ENCODE measurements at places on chromosomes 11 and 22. TPM values are rescaled to one million over a fixed set of nuclear protein-coding genes. Genes with fewer than 3 reads are reported as not detected.

Gene KCNK4
- not detected for total RNA-seq

Gene PKDREJ
- total RNA-seq, result not detected

Gene OR5B21
- total RNA-seq, result not detected

Gene HEPN1
- not detected for total RNA-seq

Gene CDC42EP2
- total RNA-seq, result 19.3 TPM

Gene SAA1
- total RNA-seq, result not detected

Gene SMCO4
- 2.6 TPM for total RNA-seq

Gene CTSW
- total RNA-seq, result 1.0 TPM

Gene NCAM1
- 63.7 TPM for total RNA-seq

Gene NRXN2
- 9.4 TPM for total RNA-seq

Gene NECTIN1
- 4.2 TPM for total RNA-seq

Gene OR4X1
- total RNA-seq, result not detected

Gene FAM180B
- 2.1 TPM for total RNA-seq

Gene POU2AF3
- 0.52 TPM for total RNA-seq

Gene LRRC74B
- not detected for total RNA-seq

Gene HOATZ
- not detected for total RNA-seq

Gene TMEM134
- 17.2 TPM for total RNA-seq

Gene ACR
- 0.52 TPM for total RNA-seq

Gene MED17
- total RNA-seq, result 25.1 TPM

Gene LARGE2
- total RNA-seq, result not detected

Gene B3GAT3
- 8.4 TPM for total RNA-seq

Gene VPREB1
- total RNA-seq, result not detected

Gene OR51B4
- total RNA-seq, result 0.52 TPM

Gene MRGPRX3
- not detected for total RNA-seq

Gene INPP5J
- not detected for total RNA-seq

Gene ISX
- total RNA-seq, result not detected

Gene OR8A1
- total RNA-seq, result not detected

Gene WNT7B
- not detected for total RNA-seq

Gene TRPC6
- 25.6 TPM for total RNA-seq

Gene DEUP1
- total RNA-seq, result not detected

Gene DDI1
- not detected for total RNA-seq

Gene MS4A6E
- total RNA-seq, result not detected

Gene ZBED5
- total RNA-seq, result 21.4 TPM

Gene TRIM49
- total RNA-seq, result not detected

Gene PTGDR2
- 0.52 TPM for total RNA-seq

Gene KCNJ11
- 28.2 TPM for total RNA-seq

Gene DMC1
- total RNA-seq, result 3.7 TPM

Gene KCNC1
- total RNA-seq, result under 0.01 TPM

Gene MIAT
- total RNA-seq, result 0.52 TPM

Gene MAPK8IP2
- 0.52 TPM for total RNA-seq

Gene USP2
- total RNA-seq, result 8.9 TPM

Gene JAML
- total RNA-seq, result 6.8 TPM

Gene GRAP2
- total RNA-seq, result under 0.01 TPM

Gene C1QTNF4
- 6.8 TPM for total RNA-seq

Gene WEE1
- 20.4 TPM for total RNA-seq

Gene IGSF22
- 7.3 TPM for total RNA-seq

Gene OR5B12
- not detected for total RNA-seq

Gene ARHGAP20
- 8.9 TPM for total RNA-seq

Gene IRAG1
- total RNA-seq, result 2.6 TPM

All from skeletal muscle tissue (tissue), 5 donors.